ENCODE measurements at places on chromosomes 5 and 9.

- DNase-seq, result no peak
Measured at GRCh38 chr9:109297899-109298298, 23.0 kb downstream of the EPB41L4B start.

- DNase-seq, result no peak
Measured at GRCh38 chr5:109836280-109836679, 146.6 kb downstream of the MAN2A1 start.

DNA sequence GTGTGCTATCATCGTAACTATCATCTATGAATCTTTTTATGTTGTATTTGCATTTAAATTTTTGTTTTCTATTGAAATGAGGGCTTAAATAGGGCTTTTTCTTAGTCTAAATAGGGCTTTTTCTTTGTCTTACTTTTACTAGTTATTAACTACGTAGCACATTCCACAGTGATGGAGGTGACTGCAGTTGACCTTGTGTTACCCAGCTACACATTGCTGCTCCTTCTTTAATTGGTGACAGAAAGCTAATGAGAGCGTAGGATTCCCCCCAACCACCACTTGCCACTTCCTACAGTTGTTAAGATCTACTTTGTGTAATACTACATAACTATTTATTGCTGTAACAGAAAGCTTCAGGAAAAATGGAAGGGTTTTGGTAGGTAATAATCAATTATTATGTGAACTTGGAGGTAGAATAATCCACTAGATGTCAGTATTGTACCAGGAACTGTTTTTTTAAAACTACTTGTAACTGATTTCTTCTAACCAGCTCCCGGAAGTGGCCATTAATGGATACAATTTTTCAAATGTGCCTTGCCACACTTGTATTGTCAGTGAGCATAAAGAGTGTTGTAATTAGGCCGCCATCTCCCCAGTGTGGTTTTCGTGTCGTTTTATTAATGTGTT, 18.0 kb downstream of the MTRR start:
- DNase-seq, result no peak

GRCh38 chr5:140547508-140548299, at the start of gene EIF4EBP3:
Gene EIF4EBP3 (plus strand): TSS chr5:140547662. CDS start chr5:140547738, 76 bp downstream.
- peak; percentile 82 for DNase-seq

DNA sequence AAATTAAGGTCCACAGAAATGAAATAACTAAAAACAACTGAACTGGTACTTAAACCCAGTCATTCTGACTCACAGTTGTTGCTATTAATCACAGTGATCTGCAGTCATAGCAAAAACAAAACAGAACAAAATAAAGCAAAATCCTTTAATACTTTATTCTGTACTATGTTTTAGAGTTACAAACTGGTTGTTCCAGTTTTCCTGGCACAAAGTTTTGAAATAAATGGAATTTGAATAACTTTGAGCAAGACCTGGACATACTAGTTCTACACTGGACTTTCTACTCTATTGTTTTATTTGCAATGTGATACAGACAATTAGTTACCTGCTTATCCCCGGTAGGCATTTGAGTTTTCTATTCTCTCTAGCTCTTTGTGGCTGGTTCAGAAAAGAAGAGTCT, 147.9 kb downstream of the DMRT2 start:
- no peak for DNase-seq

DNA sequence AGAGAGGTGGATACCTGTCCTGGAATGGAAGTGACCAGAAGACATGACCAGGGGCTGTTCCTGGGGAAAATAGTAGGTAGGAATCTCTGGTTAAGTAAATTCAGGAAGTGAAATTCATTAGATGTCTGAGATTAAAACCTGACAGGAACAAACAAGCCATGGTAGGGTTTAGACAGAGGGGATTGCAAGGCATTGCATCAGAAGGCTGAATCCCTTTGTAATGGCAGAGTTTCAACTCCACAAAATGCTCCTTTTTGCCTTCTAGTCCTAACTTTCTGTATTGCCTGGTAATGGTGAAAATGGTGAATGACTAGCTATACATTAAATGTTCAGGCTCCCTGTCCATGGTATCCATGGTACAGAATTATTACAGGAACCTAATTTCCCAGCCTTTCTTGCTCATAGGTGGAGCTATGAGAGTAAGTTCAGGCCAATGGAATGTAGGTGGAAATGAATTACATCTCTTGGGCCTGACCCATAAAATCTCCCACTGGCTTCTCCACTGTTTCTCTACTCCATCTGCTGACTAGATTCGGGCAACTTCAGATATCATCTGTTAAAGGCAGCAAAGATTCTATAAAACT, 113.4 kb upstream of the CNTLN start:
- no peak for DNase-seq

- no peak for DNase-seq
Measured at GRCh38 chr9:104287253-104287878, 193.3 kb downstream of the SMC2 start.

DNA sequence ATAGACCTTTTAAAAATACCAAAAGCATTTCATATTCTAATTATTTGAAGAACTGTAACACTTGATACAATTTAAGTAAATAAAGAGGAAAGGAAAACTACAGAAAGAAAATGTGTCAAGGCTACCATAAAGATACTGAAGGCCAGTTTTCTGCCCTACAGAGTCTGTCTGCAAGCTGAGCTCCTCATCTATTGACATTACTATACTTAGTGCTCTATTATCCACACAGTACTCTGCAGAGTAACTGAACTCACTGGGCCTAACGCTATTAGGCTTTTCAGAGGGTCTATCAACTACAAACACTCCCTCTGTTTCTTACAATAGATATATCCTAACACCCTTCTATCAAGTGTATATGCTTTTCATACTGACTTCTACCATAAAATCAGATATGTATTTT, 57.1 kb upstream of the SUSD1 start:
- no peak for DNase-seq

- no peak for DNase-seq
Measured at GRCh38 chr5:74174366-74174765, 466.2 kb downstream of the ENC1 start.

- no peak for DNase-seq
Measured at GRCh38 chr5:61504143-61504770, 172.2 kb downstream of the ZSWIM6 start.

DNA sequence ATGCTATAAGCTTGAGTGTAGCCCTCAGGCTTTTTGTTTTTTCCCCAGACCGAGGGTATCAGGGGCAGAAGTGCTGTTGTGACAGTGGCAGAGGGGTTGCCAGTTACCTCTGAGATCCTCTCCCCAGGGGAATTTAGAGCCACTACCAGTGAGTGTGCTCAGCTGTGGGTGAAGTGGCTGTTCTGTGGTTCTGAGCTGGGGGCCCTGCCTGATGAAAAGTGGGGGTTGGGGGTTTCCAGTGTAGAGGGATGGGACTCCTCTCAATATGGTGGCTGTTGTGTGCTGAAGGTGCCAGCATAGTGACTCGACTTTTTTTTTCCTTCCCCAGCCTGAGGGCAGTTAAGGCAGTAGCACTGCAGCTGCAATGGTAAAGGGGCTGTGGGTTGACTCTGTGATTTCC, 506.7 kb downstream of the TMEM232 start:
- no peak for DNase-seq

DNA sequence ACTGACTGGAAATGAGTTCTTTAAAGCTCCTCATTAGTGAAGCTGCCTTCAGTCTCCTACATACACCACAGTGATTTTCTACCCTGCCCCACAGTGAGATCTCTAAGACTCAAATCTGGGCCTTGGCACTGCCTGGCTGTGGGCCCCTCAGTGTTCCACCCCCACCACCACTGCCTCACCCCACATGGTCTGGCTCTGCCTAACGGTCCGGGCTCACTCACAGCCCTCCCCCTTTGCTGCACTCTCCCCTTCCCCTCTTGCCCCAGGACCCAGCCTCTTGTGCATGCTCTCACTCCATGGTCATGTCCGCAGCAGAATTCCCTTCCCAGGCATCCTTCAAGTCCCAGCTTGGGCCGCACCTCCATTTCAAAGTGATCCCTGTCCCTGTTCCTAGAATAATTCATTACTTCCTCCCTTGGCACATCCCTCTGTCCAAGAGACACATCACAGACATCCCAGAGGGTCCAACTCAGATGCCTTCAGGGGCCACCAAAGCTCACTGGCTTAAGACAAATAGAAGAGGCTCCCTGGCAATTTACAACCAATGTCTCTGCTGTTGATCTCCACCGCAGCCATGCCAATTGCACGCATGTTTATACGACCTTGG, 56.7 kb downstream of the HRH2 start:
- DNase-seq, result no peak

- no peak for DNase-seq
Measured at GRCh38 chr5:43313854-43314457, 744 bp upstream of the HMGCS1 start.

- DNase-seq, result no peak
Measured at GRCh38 chr5:68000805-68001204, 214.8 kb upstream of the PIK3R1 start.

GRCh38 chr9:110427497-110428104, 89.9 kb upstream of the TXNDC8 start:
- DNase-seq, result no peak

DNA sequence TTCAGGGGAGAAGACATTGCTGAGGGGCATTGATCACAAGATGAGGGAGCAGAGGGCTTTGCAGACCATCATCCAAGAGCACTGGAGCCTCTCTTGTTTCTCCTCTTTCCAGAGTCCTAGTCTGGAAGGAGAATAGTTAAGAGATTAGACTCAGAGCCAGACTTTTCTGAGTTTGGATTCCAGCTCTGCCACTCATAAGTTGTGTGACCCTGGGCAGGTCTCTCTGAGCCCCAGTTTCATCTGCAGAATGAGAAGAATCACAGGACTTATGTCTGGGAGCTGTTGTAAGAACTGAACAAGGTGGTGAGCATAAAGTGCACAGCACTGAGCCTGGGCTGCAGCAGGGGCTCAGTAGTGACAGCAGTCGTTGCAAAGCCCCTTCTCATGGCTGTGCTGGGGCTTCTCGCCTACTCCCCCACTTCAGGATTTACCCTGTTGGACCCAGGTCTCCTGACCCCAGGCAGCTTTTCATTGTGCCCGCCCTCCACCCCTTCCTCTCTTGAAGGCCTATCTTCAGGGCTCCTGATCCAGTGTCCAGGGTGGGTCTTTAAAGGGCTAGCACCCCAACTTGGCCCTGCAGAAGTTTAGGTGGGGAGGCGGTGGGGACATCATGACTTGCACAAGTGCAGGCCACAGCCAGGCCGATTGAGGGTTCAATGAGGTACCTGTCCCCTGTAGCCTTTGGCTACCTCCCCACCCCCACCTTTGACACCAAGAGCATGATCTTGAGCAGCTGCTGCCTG, 1.5 kb downstream of the SYNPO start:
- no peak for DNase-seq

GRCh38 chr9:114207034-114207810, 51.9 kb downstream of the COL27A1 start:
- no peak for DNase-seq

- no peak for DNase-seq
Measured at GRCh38 chr9:117136461-117136860, 278.4 kb downstream of the ASTN2 start.

DNA sequence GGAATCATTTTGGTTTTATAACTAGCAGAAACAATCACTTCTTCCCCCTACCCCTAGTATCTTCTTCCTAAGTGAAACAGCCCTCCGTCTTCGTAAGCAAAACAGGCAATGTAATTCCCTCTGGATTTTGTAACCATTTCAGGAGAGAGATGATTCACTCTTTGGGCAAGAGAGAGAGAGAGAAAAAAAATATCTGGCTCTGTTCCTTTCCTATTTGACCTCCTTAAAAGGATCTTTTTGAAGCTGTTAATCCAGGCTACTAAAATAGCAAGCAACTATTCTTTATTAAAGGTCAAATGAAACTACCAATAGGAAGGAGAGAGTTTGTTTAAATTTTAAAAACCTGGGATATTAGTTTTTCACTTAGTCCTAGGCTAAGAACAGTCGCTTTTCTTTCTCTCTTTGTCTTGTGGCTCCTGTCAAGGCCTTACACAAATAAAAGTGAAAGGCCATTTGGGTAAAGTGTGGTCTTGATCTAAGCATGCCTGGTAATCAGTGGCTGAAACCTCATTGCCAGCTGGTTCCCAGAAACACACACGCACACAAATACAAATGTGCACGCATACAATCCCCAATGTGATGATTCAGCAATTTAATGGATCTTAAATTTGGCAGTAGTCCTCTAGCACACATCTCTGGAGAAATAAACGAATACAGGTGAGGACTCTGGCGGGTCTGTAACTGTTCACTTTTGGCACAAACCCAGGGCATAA, 70.2 kb downstream of the PRUNE2 start:
- no peak for DNase-seq

DNA sequence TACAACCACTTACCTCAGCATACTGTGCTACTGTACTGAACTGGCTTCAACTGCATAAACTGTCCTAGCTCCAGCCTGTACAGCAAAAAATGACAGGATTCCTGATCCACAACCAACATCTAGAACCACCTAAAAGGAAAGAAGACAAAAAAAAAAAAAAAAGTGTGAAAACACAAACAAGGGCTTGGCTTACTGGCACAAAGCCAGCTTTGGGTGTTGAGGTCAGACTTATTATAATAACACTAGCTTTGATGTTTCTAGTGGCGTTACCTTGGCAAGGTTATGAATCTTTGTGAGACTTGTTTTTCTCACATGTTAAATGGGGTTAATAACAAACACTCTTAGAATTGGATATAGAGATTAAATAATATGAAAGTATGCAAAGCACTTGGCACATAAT, 148.5 kb upstream of the PUM3 start:
- no peak for DNase-seq

GRCh38 chr5:139390639-139391569, 1.2 kb upstream of the MZB1 start:
- DNase-seq, result no peak

- DNase-seq, result no peak
Measured at GRCh38 chr9:136851941-136852663, at the start of gene MAMDC4. Gene MAMDC4 (plus strand): TSS chr9:136852346. CDS start chr9:136852417, 71 bp downstream.

DNA sequence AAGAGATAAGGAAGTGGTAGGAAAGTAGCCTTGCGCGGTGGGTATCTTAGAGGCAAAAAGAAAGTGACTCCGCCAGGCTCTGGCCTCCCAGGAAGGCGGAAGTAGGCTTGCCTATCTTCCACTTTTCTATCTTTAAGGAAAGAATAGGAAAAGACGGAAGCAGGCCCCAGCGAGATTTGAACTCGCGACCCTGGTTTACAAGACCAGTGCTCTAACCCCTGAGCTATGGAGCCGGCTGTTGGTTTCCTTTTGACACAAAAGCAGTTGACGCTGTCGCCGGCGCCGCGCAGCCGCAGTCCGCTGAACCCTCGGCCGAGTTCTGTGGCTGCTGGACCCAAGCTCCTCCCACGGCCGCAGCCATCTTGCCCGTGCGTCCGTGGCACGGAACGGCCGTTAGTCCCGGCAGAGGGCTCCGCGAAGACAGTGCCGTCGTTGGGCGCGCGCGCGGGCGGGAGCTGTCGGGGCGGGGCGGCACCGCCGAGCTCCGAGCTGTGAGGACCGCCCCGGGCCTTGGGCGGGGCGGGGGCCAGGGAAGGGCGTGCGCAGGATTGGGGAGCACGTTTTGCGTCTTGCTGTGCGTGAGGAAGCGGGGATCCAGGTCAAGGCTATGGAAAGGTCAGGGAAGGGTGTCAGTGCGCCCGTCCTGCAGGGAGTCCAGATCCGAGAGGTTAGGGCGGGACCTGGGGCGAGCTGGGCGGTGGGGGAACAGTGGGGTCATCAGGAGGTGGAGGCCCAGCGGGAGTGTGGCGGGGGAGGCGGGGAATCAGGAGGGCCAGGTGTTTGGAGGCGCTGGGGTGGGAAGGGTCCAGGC, 13.3 kb downstream of the TRIM7 start:
- peak; percentile 92 for DNase-seq

- no peak for DNase-seq
Measured at GRCh38 chr5:40479939-40480338, 199.8 kb upstream of the PTGER4 start.

- no peak for DNase-seq
Measured at GRCh38 chr5:127565586-127566270, 48.3 kb downstream of the PRRC1 start.

GRCh38 chr5:143770450-143770849, 41.5 kb upstream of the HMHB1 start:
- DNase-seq, result no peak

- no peak for DNase-seq
Measured at GRCh38 chr5:19044311-19044710, 943.7 kb downstream of the CDH18 start.

Data from stimulated activated CD4-positive, alpha-beta T cell treated with anti-CD3 and anti-CD28 coated beads, Interleukin-15, amount 100 ng/mL, for 48 hours (primary cell).